ENCODE measurements at places on chromosomes 5 and 9.

DNA sequence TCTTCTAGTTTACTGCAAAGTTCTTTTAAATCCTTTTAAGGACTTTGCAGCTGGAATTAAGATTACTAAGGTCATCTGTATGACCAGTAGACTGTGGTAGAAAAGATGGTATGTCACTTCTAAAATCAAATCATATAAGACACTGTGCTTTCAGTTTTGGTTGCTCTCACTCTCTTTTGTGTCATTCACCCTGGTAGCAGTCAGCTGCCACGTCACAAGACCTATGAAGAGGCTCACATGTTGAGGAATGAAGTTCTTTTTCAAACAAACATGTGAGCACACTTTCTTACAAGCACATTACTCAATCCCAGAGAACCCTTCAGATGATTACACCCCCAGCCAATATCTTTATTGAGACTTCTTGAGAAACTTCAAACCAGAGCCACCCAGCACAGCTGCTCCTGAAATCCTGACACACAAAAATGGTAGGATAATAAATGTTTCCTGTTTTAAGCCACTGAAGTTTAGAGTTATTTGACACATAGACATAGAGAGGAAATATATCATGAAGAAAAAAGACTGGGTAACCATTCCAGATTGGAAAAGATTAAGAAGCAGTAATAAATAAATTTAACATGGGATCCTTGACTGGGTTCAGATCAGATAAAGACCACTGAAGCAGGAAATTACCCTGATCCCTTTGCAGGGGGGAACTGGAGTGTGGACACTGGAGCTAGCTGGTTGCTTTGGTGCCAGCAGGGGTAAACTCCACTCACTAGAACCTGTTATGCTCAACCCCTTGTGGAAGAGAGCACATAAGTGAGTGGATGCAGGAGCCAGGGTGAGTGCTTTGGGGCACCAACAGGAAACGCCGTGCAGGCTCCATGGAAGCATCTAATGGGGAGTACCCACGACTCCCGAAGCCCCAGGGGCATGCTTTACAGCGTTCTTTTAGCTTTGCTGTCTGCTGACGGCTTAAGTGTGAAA, 64.1 kb downstream of the SLCO4C1 start:
- no peak for DNase-seq

DNA sequence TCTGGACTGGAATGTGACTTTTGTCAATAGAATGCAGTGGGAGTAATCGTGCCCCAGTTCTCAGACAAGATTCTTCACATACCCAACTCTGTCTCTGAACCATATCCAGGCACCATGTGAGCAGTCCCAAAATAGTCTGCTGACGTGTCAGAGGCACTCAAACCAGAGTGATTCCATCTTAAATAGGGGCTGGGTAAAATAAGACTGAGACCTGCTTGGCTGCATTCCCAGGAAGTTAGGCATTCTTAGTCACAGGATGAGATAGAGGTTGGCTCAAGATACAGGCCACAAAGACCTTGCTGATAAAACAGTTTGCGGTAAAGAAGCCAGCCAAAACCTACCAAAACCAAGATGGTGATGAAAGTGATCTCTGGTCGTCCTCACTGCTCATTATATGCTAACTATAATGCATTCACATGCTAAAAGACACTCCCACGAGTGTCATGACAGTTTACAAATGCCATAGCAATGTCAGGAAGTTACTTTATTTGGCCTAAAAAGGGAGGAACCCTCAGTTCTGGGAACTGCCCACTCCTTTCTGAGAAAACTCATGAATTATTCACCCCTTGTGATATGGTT, 16.9 kb upstream of the PLCXD3 start:
- no peak for DNase-seq

DNA sequence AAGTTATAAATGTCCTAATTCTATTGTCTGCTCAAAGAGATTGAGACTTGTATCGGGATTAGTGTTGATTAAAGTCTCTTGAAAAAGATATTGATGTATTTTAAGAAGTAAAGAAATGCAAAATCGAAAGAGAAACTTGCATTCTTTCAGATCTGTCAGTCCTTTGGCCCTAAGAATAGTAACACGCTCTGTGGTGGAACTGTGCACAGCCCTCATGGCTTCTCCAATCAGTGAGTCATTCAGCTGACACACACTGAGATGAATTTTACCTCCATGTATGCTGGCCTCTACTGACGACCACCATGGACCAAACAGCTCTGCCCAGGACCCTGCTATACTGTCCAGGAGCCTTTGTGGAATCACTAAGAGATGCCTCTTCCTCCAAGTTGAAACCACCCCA, 232.4 kb downstream of the ESM1 start:
- no peak for DNase-seq

DNA sequence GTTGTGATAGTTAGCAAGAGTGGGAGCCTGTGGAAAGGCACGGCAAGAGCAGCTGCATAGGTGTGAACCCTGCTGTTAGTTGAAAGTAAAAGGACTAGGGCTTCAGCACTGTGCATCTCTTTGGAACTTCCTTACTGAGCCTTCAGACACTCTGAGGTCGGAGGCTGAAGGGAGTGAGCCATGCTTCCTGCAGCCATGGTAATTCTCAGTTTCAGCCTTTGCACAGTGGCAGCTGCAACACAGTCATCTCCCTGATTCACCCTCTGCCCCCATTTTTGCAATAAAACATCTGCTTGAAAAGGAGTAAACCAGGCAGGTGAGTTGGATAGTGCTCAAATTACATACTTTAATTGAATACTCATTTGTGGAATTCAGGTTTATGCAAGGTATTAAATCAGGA, 6.5 kb upstream of the TLE4 start:
- DNase-seq = no peak

DNA sequence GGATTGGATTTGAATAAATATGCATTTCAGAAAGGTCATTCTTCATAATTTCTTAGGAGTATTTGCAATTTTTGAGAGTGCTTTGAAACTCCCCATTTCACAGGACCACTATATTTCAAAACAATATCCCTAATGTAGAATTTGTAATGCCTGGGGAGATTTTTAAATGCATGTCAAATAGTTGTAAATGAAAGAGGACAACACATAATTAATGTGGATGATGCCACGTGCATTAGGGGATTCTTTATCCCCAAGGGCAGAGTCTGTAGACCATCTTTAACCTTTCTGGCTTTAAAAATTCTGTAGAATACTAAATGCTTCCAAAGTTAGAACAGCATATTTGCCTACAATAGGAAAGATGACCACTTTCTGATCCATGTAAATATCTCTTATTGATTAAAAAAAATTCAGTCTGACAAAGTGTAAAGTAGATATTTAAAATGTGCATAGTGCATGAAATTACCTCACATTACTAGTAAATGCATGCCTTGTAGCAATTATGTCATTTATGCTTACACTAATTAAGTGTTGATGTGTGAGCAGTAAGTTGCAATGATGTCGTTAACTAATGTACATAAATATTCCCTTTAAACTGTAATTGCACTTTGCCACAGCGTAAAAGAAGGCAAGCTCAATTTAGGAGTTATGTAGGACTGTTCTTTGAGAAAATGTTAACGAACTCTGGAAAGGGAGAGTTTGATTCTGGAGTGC, 416.1 kb downstream of the PSAT1 start:
- no peak for DNase-seq

DNA sequence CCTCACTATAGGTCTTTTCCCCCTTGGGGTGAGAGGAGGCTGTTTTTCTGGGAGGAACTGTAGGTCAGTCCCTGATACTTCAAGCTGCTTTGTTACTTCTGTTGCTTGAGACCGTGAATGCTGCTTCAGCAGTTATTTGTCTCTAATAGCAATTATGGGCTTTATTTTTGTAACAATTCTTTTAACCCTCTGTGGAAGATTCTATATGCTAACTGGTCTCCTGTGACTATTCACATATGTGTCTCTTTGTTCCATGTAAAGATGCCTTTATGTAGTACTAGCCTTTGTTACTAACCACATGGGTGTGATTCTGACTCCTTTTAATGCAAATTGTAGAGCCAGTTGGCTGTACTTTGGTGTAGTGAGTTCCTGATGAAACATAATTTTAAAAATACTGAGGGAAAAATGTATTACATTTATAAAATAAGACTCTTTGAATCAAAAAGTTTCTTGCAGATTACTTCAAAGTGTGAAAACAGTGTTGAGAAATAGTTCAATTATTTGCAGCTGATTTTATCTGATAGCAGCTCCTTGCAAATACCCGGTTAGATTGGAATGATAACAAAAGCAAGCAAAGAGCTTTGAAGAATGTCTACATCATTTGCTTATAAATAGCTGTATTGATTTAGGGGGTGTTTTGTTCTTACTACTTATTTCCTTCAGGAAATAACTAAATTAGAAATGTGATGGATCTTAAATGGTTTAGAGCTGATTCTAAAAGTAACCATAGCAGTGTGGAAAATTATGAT, 46.6 kb downstream of the ANGPTL2 start:
- no peak for DNase-seq

- no peak for DNase-seq
Observed at GRCh38 chr5:111502956-111503355, 9.4 kb downstream of the STARD4 start.

- no peak for DNase-seq
Observed at GRCh38 chr9:113454914-113455761, 8.4 kb upstream of the RGS3 start.

- DNase-seq = no peak
Observed at GRCh38 chr9:104319198-104319597, 184.9 kb upstream of the OR13F1 start.

All from spleen (tissue), 13 donors.